ENCODE measurements at places on chromosomes 2 and 18. TPM values are rescaled to one million over a fixed set of nuclear protein-coding genes. Genes with fewer than 3 reads are reported as not detected.

KLHL14 gene
- polyA plus RNA-seq = 0.02 TPM

CHRNG gene
- not detected for polyA plus RNA-seq

HMSD gene
- polyA plus RNA-seq = 0.14 TPM

CABYR gene
- polyA plus RNA-seq = 0.36 TPM

RESP18 gene
- not detected for polyA plus RNA-seq

C2orf66 gene
- polyA plus RNA-seq = not detected

ANKRD53 gene
- 0.29 TPM for polyA plus RNA-seq

SLC14A1 gene
- 0.56 TPM for polyA plus RNA-seq

GRP gene
- polyA plus RNA-seq = not detected

CXCR1 gene
- 0.26 TPM for polyA plus RNA-seq

LYG2 gene
- polyA plus RNA-seq = 0.31 TPM

NOL4 gene
- polyA plus RNA-seq = 0.15 TPM

GRCh38 chr2:34950797-34951196 lies 1351.7 kb upstream of the FAM98A start:
- DNase-seq = no peak

GRCh38 chr2:42089340-42089925 lies 41.6 kb downstream of the PKDCC start:
- DNase-seq = peak; percentile 78

- no peak for DNase-seq
These were observed 9.5 kb upstream of the KIF5C start for GRCh38 chr2:148865512-148865911.

- no peak for DNase-seq
These were observed 58.3 kb upstream of the TNP1 start for GRCh38 chr2:216918088-216918680.

DNA sequence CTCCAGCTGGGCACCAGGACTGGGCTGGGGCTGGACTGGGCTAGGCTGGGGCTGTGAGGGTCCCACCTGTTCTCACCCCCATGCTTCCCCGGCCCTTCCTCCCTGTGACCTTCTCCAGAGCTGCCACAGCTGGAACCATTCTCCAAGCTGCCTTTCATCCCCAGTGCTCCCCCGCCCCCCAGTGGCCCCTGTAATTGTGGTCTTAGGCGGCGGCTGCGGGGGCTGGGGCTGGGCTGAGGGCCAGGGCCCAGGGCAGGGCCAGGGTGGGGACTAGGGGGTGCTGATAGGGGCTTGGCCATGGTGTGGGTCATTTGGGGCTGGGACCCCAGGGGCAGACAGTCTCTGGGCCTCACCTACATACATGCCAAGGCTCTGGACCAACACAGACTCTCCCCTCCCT lies 2.8 kb upstream of the WNT10A start:
- DNase-seq = no peak

GRCh38 chr2:197450465-197450864 lies 2.9 kb upstream of the COQ10B start:
- no peak for DNase-seq

DNA sequence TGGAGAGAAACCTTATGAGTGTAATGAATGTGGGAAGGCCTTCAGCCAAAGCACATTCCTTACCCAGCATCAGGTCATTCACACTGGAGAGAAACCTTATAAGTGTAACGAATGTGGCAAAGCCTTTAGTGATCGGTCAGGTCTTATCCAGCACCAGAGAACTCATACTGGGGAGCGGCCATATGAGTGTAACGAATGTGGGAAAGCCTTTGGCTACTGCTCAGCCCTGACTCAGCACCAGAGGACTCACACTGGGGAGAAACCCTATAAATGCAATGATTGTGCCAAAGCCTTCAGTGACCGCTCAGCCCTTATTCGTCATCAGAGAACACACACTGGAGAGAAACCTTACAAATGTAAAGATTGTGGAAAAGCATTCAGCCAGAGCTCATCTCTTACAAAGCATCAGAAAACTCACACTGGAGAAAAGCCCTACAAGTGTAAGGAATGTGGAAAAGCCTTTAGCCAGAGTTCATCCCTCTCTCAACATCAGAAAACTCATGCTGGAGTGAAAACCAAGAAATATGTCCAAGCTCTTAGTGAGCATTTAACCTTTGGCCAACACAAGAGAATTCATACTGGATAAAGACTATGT lies 7.8 kb downstream of the ZNF892 start:
- DNase-seq = no peak

DNA sequence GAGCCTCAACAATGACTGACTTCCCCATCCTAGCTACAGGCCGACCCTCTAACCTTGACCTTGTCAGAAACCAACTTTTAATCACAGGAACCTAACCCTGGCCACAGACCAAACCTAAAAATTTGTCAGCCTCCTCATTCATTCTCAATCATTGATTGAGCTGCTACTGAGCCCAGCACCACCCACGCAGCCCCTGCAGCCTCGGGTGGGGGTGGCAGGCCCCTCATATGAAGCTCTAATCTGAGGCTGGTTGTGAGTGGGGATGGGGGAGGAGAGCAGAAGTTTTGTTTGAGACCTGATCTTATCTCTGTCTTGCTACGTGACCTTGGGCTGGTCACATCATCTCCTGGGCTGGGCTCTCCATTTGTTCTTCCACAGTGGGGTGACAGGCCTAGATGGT lies 99.5 kb upstream of the EPAS1 start:
- DNase-seq = no peak

- no peak for DNase-seq
These were observed 896 bp upstream of the SLC8A1 start for GRCh38 chr2:40452786-40453185.

DNA sequence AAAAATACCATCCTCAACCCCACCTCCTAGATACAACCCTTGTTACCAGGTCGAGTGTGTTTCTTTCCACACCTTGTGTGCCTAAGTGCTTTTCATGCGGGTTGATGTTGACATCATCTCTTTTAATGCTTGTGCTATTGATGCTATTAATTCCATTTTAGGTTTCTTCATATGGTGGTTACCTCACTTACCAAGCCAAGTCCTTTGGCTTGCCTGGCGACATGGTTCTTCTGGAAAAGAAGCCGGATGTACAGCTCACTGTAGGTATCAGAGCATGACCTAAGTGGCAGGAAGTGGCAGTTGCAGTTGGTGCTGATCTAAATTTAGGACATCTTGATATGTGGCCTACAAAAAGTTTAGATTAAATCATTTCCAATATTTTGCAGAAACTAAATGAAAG lies 149.9 kb upstream of the TTC39C start:
- no peak for DNase-seq

GRCh38 chr18:8264861-8265411 lies 344.3 kb upstream of the RAB12 start:
- DNase-seq = no peak

DNA sequence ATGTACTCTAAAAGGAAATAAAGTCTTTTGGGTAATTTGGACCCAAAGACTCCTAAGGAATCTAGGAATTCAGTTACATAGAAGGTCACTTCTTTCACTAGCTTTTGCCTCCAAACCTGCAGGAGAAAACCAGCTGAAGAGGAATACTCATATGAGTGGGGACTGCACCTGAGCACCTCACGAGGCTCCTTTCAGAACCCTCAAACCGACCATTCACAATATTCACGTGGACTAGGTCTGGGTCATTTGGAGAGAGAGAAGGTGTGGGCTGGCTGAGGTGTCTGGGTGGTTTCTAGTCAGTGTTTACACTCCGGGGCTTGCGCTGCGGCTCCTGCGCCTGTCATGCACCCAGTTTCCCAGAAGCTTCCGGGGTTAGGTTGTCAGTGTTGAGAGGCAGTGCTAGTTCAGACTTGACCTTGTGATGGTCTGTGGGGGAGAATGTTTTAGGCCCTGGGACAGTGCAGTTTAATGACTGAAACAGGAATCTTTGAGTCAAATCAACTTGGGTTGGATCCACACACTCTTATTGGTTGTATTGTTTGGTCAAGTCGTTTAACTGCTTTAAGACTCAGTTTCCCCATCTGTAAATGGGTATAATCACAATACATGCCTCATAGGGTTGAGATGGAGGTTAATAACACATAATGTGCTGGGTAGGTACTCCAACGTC lies 78.4 kb downstream of the LIMS1 start:
- DNase-seq = no peak

DNA sequence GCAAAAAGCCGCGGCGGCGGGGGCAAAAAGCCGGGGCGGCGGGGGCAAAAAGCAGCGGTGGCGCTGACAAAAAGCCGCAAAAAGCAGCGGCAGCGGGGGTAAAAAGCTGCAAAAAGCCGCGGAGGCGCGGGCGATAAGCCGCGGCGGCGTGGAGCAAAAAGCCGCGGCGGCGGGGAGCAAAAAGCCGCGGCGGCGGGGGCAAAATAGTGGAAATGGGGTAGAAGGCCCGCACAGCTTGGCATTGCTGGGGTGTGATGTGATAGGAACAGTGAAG lies 450.1 kb downstream of the ANKRD30B start:
- no peak for DNase-seq

GRCh38 chr18:58064406-58064998 lies 20.5 kb downstream of the NEDD4L start:
- DNase-seq = no peak

DNA sequence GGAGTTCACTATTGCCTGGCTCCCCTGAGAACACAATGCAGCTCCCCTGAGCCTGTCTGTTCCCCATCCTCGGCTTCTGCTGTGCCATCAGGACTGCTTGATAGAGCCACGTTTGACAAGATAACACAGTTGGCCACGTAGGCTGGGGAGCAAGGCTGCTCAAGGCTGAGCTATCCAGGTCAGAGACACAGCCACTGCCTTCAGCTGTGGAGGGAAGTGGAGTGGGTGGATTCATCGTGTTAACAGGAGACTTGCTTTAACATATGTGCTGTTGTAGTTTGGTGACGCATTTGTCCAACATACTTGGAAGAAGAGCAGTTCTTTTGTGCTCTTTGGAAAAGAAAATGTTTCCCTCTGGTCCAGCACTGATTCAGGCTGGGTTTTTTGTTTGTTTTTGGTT lies 68.8 kb downstream of the WDSUB1 start:
- DNase-seq = no peak

GRCh38 chr18:199768-200167 lies 41.4 kb downstream of the USP14 start:
- DNase-seq = no peak

DNA sequence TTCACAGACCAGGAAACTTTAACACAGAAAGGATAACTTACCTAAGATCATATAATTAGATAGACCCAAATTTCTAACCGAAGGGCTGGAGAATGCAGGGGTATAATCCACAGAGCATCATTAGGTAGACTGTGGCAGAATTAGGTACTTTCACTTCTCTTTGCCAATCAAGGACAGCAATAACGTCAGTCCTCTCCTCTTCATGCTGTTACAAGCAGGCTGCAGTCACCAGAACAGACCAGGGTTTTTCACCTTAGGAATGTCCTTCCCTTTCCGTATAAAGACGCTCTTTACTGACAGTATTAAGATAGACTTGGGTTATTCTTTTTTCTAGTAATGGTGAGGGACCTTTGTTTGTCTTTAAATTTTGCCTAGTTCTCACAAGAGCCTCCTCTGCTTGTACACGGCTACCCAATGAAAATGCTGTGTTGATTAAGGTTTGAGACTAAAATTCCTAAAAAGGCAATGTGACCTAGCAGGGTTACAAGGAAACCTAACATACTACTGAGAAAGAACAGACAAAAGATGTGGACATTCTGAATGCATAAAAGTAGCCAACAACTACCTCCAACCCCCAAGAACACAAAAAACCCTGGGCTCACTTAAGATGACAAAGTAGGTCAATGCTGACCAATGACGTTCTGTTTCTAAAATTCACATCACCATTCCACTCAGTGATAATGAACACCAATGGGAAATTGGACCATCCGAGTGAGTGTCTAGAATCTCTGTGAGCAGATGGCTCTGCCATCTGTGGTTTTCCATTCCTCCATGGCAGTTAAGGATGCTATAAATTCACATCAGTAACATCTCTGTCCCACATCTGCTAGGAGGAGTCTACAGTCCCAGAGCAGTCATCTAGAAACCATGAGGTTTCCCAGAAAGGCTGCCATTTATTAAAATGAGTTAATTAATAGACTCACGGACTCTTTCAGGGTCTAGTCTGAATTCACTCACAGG lies 2.1 kb downstream of the PDIA6 start:
- DNase-seq = no peak

GRCh38 chr18:23229472-23229871 lies 94.2 kb downstream of the CABLES1 start:
- DNase-seq = no peak

DNA sequence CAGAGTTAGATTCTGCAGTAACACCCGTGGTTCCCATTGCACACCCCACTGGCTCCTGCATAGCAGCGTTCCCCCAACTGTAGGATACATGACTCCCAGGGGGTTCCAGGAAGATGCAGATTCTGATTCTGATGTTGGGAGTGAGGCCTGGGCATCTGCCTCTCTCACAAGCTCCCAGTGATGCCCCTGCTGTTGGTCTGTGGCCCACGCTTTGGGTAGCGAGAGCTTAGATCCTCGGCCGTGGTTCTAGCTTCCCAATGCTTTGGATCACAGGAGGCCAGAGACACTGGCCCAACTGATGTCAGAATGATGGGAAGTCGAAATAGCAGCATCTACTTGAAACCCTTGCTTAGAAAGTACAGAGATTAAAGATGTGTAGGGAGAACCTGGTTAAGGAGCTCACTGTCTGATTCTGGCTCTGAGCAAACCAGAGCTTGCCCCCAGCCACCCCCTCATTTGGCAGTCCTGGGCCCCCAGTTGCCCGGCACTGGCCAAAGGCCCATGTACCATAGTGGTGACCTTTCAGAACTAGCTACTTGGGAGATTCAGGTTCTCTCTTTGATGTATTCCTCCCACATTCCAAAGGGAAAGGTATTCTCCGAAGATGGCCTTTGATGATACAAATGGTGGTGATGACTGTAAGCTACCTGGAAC lies 197.5 kb downstream of the FAM210A start:
- no peak for DNase-seq

All from liver (tissue), 10 donors.